Gastrocnemius medialis (tissue), 4 donors: ENCODE measurements at places on chromosomes 1 and 21. TPM values are rescaled to one million over a fixed set of nuclear protein-coding genes. Genes with fewer than 3 reads are reported as not detected.
A peak's percentile ranks its signal among the peaks of the same experiment; 100 is the strongest.

LDLRAD1 gene
- not detected for total RNA-seq

C1QC gene
- total RNA-seq = 66.3 TPM

RXRG gene
- 4.2 TPM for total RNA-seq

- no peak overlapping the region for H3K4me3 ChIP-seq
- H3K27me3 ChIP-seq = no peaks in the 10 kb centered on the region
- no peak for DNase-seq
- H3K27ac ChIP-seq = peak overlapping the region; percentile 57
- peaks cover 9% of the 10 kb centered on the region for H3K4me1 ChIP-seq
Observed at GRCh38 chr1:95021119-95021518, 51.6 kb downstream of the ALG14 start.

- H3K27me3 ChIP-seq = no peaks in the 10 kb centered on the region
- no peaks in the 10 kb centered on the region for H3K4me1 ChIP-seq
- no peak overlapping the region for H3K27ac ChIP-seq
- H3K36me3 ChIP-seq = no peaks in the 10 kb centered on the region
Observed at GRCh38 chr1:115115521-115116161, 26.3 kb upstream of the TSPAN2 start.

DNA sequence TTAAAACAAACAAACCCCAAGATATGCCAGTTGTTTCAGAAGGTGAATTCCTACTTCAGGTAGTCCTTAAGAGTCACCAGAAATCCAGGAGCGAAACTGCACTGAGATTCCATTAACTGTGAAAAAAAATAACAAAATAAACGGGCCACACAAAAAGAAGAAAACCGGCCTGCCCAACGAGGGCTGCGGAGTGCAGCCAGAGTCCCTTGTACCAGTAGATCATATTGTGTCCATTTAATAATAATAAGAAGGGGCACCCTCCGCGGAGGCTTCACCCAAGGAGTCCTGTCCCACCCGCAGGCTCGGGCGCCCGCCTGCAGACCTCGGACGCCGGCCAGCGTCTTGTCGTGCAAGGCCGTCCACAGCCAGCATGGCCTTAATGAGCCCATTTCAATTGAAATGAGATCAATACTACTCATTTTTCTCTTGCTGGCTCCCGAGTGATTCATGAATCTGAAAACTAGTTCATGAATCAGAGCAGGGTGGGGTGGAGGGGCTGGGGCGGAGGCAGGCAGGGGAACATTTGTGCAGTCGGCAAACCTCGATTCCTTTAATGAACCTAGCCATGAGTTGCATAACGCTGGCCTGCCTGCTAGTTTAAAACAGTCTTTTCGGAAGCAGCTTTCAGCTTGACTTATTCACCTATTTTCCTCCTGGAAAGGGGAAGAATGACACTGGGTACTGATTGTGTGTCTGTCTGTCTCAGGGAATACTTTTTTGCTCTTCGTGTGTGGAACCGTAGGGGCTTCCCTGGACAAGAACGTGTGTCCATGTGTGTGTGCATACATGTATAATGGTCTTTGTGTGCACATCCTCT, 113.1 kb upstream of the IRF2BP2 start:
- peak overlapping the region; percentile 98 for H3K27ac ChIP-seq
- H3K36me3 ChIP-seq = no peaks in the 10 kb centered on the region

- no peak for DNase-seq
- no peak overlapping the region for H3K27ac ChIP-seq
- no peaks in the 10 kb centered on the region for H3K4me1 ChIP-seq
- H3K27me3 ChIP-seq = no peaks in the 10 kb centered on the region
- H3K4me3 ChIP-seq = no peak overlapping the region
- no peaks in the 10 kb centered on the region for H3K36me3 ChIP-seq
Observed at GRCh38 chr1:46512135-46512791, 22.6 kb downstream of the DMBX1 start.

DNA sequence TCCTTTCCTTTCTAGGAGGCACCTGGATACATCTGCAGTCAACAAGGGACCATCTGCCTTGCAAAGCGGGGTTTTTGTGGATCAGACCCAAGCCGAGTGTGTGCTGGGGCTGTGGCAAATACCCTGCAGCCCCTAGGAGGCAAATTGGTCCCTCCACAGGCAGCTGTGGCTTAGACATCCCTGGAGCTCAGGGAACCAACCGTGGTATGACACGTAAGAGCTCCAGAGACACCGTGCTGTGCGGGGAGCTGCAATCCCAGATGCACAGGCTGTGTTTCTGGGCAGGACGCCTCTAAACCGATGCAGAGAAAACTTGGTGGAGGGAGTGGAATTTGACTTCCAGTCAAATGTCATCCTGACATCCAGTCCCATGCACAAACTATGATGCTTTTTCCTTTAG, 141.5 kb downstream of the KAZN start:
- no peak for DNase-seq
- H3K27ac ChIP-seq = no peak overlapping the region
- no peak overlapping the region for H3K4me3 ChIP-seq
- H3K27me3 ChIP-seq = peaks cover 8% of the 10 kb centered on the region

GRCh38 chr1:114757455-114758255, at the start of gene CSDE1:
Gene CSDE1 (minus strand): TSS chr1:114757984. CDS start chr1:114739890, 18,094 bp downstream.
- peak; percentile 98 for DNase-seq
- H3K4me3 ChIP-seq = peak within 1 kb of the TSS; percentile 86
- peak within 1 kb of the TSS; percentile 98 for H3K27ac ChIP-seq
- no peaks in the 10 kb centered on the region for H3K27me3 ChIP-seq
- peaks cover 33% of the 10 kb centered on the region for H3K4me1 ChIP-seq
- no peaks in the 10 kb centered on the region for H3K36me3 ChIP-seq

GRCh38 chr21:35324372-35325220, 275.5 kb upstream of the RUNX1 start:
- H3K4me1 ChIP-seq = peaks cover 8% of the 10 kb centered on the region
- H3K27me3 ChIP-seq = no peaks in the 10 kb centered on the region
- no peak for DNase-seq
- no peaks in the 10 kb centered on the region for H3K36me3 ChIP-seq
- no peak overlapping the region for H3K4me3 ChIP-seq
